ENCODE measurements at places on chromosomes 3 and 15. TPM values are rescaled to one million over a fixed set of nuclear protein-coding genes. Genes with fewer than 3 reads are reported as not detected.

GRCh38 chr15:74395319-74396145, 28.1 kb upstream of the CYP11A1 start:
- DNase-seq = no peak

- DNase-seq = peak; percentile 65
Measured at GRCh38 chr3:17195856-17196604, 311.3 kb downstream of the PLCL2 start.

DNA sequence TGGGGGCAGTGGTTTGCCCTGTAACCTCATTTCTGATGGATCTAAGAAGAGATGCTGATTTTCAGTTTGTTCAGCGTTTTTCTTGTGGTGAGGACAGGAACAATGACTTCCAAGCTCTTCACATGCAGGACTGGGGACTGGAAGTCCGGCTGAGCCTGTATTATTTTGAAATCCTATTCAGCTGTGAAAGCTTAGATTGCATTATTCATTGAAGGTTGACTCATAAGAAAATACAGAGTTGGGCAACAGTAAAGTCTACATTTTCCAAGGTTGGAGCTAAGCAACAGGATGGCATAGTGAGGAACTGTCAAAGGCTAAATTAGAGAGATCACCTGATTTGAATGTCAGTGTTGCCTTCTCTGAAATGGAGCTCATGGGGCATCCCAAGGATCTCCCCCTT, 230.9 kb upstream of the FEZF2 start:
- peak; percentile 52 for DNase-seq

DNA sequence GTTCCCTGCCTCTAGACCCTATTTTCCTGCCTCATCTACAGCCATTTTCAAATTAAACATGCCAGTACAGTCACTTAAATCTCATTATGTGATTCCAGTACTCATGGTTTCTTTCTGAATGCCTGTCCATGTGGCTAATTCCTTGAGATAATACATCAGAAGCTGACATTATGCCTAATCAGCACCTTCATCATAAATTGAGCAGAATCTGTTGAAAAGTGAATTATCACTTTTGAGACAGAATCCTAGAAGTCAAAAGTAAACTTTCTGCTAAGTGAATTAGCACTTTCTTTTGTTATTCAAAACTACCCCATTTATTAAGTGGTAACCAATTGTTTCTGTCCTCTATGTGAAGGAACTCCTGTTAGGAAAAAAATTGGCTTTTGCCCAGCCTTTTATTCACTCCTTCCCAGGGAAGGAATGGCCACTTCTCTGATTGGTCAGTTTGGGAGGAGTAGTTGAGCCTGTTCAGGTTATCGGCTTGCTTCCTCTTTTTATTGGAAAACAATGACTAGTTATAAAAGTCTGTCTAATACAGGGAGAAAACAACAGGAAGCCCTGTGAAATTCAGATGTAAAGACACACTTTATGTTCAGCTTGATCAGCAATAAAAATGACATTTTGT, 40.5 kb downstream of the OSTN start:
- no peak for DNase-seq

DNA sequence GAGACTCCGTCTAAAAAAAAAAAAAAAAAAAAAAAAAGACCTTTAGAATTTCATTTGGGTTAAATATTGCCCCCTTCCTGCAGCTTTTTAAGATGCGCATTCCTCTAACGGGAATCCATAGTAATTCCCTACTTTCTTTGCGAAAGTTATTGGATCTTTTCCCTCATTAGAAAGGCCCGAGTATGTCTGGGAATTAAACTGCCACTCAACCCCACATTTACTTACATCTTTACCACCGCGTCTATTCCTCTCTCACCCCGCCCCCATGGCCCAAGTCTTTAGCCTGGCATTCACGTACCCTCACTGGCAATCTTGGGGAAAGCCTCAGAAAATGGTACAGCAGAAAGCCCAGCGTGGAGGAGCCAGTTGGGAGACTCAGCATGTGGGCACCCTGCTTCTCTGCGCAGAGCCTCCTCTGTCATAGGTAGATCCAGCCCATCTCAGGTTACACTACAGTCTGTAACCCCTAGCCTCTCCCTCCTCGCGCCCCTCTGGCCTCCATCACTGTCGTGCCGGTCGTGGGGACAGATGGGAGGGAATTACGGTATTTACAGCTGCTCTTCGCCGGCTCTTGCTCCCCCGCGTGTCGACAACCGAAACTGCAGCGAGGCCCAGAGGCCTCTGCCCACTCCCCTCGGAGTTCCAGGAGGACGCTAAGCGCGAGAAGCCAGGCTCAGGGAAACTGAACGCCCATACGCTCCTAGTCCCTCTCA, 6.4 kb upstream of the ANKDD1A start:
- peak; percentile 79 for DNase-seq

DNA sequence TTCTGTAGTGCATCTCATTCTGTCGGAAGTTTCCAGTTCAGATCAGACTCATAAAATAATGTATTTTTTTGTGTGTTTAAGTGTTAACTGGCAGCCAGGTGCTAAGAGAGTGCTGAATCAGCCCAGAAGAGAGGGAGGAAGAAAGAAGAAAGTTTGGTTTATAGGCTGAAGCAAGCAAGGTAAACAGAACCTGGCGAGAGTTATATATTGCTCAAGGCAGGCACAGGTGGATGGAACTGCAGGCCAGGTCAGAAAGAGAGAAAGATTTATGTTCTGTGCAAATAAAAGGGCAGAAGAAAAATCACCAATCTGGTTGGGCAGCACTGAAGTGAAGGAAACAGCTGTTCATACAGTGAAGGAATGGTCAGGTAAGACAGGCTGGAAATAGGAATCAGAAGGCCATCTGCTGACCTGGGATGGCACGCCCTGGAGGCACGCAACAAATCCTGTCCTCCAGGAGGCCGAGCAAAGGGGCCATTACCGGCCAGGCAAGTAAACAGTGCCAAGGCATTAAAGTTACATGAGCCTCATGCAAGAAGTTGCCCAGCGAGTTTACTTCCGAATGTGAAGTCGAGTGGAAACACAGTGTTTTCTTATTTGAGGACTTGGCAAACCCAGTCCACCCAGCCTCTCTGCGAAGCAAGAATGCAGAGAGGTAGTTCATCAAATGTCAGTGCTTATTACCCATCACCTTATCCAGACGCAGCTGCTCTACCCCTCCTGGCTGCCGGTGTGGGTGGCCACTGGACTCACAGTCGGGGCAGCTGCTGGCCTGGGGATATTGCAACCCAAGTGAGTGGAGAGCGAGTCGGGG, 309.8 kb downstream of the VPS13C start:
- DNase-seq = no peak

DNA sequence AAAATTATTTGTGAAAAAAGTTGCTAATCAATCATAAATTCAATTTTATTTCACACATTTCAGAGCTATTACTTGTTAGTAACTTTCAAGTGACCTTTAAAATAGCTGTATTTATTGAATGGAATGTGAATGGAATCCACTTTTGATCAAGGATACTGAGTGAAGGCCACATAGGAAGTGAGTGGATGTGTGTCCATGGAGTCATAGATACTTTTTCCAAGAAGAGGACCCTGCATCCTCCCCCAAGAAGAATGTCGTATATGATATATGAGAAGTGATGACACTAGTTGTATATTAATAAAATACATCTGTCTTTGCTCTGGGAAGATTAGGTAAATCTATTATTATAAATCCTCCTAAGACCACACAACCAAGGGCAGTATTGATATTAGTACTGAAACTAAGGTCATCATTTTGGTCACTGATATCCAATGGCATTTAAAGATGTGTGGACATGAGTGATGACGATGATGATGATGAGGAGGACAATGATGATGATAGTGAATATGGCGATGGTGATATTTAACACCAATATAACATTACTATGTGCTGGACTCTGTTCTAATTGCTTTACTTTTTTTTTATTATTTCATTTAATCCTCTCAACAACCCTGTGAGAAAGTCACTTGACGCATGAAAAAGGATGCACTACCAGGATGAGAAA, 493.0 kb upstream of the NR2F2 start:
- no peak for DNase-seq

GRCh38 chr3:187677604-187678003, 7.4 kb upstream of the SST start:
- DNase-seq = peak; percentile 65

GRCh38 chr15:57554063-57554811, 37.5 kb upstream of the MYZAP start:
- DNase-seq = peak; percentile 89

DNA sequence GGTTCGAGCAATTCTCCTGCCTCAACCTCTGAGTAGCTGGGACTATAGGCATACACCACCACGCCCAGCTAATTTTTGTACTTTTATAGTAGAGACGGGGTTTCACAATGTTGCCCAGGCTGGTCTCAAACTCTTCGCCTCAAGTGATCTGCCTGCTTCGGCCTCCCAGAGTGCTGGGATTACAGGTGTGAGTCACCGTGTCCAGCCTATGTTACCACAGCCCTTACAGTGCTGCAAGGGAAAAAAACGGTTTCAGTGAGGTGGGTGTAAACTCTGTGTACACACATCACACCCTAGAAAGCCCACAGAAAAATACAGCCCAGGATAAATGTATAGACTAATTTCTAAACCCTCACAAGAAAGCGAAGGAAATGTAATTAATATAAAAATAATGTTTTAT, 103.5 kb upstream of the AKAP13 start:
- DNase-seq = no peak

GRCh38 chr15:33737687-33738601, 230.4 kb upstream of the CHRM5 start:
- DNase-seq = peak; percentile 35

DNA sequence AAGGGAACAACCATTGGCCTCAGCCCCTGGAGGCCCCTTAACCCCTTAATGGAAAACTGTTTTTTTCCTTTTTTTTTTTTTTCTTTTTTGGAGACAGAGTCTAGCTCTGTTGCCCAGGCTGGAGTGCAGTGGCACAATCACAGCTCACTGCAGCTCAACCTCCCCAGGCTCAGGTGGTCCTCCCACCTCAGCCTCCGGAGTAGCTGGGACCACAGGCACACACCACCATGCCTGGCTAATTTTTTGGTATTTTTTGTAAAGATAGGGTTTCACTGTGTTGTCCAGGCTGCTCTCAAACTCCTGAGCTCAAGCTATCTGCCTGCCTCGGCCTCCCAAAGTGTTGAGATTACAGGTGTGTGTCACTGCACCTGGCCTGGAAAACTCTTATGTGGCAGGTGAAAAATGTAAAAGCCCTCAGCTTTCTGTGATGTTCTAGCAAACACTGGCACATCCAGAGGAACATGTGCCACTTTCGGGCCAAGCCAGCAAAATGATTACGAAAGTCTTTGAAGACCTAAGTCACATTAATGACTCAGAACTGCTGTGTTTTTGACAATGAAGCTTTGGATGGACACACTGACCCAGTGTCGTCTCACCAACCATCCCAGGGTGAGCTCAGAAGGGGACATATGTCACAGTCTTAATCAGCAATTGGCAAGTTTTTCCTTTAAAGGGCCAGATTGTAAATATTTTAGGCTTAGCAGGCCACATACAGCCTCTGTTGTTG, 189.3 kb upstream of the TPM1 start:
- DNase-seq = no peak

- DNase-seq = peak; percentile 32
Measured at GRCh38 chr3:128348805-128349531, 117.7 kb downstream of the DNAJB8 start.

- DNase-seq = no peak
Measured at GRCh38 chr3:125032683-125033082, 23.1 kb downstream of the HEG1 start.

DNA sequence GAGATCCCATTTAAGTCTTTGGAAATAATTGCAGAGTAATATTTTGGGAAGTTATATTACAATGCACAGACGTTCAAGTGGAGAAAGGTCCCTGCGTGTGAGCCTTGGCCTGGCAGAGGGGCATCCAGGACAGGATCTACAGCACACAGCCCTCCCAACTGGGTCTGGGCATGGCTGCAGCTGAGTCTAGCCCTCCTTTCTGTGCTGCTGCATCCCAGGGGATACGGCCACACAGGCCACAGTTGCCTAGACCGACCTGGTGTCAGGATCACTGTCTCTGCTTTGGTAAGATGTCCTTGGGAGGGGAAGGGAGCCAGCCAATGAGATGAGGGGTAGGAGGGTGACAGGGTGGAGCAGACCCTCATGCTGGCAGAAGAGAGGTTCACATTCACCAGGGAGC, 46.1 kb downstream of the APBA2 start:
- DNase-seq = no peak

- DNase-seq = no peak
Measured at GRCh38 chr15:101305820-101306255, 10.8 kb upstream of the SNRPA1 start.

DNA sequence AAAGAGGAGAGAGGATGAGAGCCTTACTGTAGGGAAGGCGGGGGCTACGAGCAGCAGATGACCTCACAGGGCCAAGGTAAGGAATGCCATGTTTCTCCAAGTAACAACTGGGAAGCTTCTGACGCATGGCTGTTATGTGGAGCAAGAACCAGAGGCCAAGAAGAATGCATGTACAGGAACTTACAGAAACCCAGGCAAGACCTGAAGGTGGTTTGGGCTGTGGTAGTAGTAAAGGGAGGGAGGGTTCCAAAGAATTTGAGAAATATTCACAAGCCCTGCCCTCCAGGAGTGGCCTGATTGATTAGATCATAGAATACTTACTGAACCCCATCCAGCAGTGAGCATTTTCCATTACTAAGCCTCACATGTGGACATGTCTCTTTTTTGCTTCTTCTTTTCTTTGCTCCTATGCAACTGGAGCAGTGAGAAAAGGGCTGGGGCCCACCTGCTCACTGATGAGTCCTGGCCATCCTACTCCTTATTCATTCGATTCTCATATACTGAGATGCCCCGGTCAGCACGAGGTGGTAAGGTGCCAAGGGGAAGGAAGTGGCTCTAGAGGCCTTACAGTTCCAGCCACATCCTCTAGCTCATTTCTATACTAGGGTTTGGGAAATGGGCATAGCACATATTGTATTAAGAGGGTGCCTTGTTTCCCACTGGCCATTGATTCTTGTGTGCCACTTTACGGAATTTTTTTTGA, 8.3 kb upstream of the SLC12A8 start:
- DNase-seq = no peak

GRCh38 chr15:48385031-48385830, 54.0 kb downstream of the DUT start:
- DNase-seq = peak; percentile 55

DNA sequence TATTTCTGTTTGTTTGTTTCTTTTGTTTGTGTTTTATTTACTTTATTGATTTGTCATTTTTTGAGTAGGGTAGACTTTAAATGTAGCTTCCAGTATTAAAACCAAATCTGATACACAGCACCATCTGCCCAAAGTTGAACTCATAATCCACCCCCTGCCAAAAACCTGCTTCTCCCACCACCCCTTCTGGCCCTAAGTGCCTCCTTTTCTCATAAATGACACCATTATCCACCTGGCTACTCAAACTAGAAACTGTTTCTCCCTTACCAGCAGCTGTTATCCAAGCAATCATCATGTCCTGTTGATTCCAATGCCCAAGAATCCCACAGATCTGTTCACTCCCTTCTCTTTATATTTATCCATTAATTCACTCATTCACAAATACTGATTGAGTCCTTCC, 21.8 kb upstream of the PTX3 start:
- DNase-seq = no peak

GRCh38 chr3:132256989-132257388, 60.2 kb upstream of the ACP3 start:
- DNase-seq = peak; percentile 55

GRCh38 chr15:63923993-63924950, 90.5 kb upstream of the HERC1 start:
- no peak for DNase-seq

GRCh38 chr15:90868261-90868689, at the start of gene FURIN:
Gene FURIN, plus strand, starts transcription at chr15:90868588. Its CDS starts 7,153 bp downstream, at chr15:90875741.
- DNase-seq = no peak

- DNase-seq = no peak
Measured at GRCh38 chr15:93070551-93071296, 18.3 kb downstream of the RGMA start.

CISH gene
- 5.5 TPM for total RNA-seq

KNG1 gene
- total RNA-seq = 1.4 TPM

GALNT15 gene
- total RNA-seq = 3.9 TPM

ASB14 gene
- total RNA-seq = 0.24 TPM
